ENCODE measurements at places on chromosomes 2 and 18.

DNA sequence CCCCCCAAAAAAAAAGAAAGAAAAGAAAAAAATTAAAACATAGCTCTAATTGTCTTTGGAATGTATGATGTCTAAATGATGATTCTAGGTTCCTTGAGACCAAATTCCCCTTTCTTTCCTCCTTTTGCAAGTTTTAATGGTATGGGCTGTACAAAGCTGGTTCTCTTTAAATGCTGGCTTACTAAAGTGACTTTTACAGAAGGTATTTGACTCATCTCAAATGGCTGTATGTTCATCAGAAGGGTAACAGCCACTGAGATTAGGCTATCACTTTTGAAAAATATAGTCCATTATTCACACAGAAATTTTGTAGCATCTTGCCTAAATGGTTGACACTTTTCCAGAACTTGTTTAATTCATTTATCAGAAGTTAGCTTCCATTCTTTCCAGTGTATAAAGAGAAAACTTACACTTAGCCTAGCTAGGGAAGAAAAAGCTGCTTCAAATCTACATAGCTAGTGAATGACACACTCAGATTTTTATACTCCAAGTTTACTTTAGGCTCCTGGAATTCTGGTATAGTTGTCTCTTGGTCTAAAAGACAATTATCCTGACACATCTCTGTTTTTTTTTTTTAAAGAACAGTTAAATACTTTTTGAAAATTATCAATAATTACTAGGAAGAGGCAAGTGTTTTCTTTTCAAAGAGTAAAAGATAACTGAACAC is 622.6 kb downstream of the LRP1B start:
- DNase-seq, result no peak

DNA sequence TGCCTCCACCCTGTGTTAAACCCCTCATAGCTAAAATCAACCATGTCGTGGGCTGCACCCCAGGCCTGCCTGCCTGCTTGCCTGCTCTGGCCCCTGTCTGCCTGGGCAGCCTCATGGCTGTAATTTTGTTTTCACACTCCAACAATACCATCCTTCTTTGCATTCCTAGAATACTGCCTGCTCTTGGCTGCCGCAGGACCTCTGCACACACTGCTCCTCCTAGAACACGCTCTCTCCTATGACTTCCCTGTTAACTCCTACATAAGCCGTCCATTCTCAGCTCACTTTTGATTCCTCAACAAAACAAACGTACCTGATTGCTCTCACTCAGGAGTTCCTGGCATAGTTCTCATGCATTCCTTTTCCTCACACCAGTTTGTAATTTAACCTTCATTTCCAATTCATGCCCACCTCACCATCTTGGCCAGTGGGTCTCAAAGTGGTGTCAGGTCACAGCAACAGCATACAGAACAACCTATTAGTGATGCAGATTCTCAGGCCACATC is 2.5 kb downstream of the UXS1 start:
- DNase-seq, result no peak

GRCh38 chr18:75405351-75405750 is 22.2 kb downstream of the SMIM21 start:
- no peak for DNase-seq

DNA sequence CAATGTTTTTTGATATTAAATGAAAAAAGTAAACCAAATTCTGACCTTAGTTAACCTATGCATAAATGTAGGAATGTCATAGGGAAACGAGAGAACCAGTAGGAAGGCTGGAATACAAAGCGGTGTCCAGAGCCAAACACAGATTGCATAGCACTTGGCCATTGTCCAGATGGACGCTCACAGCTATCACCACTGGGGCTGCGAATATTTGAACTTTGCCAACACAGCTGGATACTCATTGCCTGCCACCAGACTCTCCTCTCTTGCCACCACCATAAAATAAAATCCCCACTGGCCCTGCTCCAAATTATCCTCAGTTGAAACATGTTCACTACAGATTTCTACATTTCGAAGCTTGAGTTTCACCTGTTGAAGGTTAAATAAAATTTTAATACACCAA is 159.3 kb upstream of the GULP1 start:
- no peak for DNase-seq

GRCh38 chr2:170237572-170238120 is 59.7 kb downstream of the MYO3B start:
- DNase-seq, result no peak

- DNase-seq, result no peak
Measured at GRCh38 chr2:219302412-219302968, 6.7 kb downstream of the PTPRN start.

- no peak for DNase-seq
Measured at GRCh38 chr2:40098786-40099470, 319.9 kb upstream of the THUMPD2 start.

GRCh38 chr2:11560806-11561205 is 27.0 kb downstream of the GREB1 start:
- peak; percentile 27 for DNase-seq

GRCh38 chr18:47246027-47246971 is 5.2 kb downstream of the SKOR2 start:
- DNase-seq, result no peak

DNA sequence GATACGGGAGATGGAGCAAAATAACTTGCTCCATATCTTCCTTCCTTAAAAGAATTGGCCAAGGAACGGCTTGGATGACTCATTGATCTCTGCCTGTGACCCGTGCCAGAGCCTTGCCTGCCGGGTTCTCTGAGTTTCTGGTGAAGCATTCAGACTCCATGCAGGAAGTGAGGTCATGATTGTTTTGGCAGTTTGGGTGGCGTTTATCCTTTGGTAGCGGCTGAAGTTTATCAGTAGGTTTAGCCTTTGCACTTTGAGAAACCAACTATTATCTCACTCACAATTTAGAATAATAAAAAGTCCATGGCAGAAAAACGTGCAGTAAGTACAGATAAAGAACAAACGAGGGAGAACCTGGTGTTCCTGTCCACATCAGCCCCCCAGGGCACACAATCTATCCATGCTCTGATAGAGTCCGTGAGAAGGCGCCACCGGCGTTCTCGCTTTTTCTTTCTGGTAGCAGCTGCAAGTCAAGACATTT is 15.0 kb upstream of the CTAGE1 start:
- peak; percentile 80 for DNase-seq

DNA sequence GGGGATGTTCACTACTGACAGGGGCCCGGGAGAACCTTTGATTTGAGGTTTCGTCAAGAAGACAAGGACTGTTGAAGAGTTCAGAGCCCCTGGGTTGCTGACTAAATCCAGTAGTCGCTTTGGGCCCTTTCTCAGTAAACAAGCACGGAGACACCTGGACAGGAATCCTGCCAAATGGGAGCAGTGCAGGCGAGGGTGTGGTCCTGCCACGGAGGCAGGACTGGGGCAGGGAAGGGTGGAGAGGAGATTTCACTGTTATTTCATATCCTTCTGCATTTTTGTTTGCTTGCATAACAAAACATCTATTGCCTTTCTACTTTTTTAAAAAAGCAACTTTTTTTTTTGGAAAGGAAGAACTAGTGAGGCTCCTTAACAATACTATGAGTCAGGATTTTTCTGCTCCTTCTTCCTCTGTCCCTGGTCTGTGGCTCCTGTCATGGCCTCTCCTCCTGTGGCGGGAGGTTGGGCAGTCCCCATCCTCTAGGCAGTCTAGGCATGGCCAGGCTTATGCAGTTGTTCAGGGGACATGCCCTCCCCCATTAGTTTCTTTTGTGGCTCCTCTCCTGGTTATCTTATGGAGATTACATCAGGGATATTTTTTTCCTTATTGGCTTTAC is 57.7 kb downstream of the ARHGEF4 start:
- DNase-seq, result no peak

DNA sequence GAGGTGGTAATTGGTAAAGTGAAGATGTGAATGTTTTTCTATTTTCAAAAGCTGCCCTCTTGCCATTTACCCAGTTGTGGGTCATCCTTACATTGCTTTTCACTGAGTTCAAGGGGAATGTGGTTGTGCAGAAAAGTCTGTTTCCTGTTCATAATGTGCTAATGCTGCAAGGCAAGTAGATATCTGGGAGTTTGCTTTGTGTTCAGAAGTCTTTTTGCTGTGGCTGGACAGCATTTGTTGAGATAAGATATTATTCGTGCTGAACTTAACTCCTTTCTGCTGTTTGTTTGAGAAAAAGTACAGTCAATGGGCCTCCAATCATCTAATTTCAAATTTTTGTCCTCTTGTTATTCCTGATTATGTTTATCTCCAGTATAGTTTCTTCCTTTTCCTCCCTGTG is 263.2 kb downstream of the LTBP1 start:
- no peak for DNase-seq

DNA sequence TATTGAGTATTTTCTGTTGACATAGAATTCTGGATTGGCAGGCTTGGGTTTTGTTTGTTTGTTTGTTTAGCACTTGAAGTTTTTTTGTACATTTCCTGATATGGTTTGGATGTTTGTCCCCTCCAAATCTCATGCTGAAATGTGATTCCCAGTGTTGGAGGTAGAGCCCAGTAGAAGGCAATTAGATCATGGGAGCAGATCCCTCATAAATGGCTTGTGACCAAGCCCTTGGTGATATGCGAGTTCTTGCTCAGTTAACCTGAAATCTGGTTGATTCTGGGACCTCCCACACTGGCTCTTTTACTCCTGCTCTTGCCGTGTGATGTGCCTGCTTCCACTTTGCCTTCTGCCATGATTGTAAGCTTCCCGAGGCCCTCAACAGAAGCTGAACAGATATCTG is 98.0 kb downstream of the PTPN4 start:
- DNase-seq, result no peak

DNA sequence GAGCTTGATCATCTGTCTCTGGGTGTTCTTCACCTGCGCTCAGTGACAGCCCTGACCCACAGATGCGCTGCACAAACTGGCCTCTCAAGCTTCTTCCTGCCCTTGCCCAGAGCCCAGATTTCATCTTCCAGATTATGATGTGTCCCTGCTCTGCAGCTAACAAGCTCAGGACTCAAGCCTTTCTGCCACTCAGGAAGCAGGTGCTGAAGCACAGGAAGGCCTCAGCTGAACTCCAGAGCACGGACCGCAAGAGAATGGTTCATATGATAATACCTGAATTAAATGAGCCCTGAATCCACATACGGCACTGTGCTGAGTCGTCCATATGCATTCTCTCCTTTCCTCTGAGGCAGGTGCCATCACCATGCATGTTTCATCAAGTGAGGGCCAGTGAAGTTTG is 3.8 kb downstream of the CD207 start:
- DNase-seq, result no peak

DNA sequence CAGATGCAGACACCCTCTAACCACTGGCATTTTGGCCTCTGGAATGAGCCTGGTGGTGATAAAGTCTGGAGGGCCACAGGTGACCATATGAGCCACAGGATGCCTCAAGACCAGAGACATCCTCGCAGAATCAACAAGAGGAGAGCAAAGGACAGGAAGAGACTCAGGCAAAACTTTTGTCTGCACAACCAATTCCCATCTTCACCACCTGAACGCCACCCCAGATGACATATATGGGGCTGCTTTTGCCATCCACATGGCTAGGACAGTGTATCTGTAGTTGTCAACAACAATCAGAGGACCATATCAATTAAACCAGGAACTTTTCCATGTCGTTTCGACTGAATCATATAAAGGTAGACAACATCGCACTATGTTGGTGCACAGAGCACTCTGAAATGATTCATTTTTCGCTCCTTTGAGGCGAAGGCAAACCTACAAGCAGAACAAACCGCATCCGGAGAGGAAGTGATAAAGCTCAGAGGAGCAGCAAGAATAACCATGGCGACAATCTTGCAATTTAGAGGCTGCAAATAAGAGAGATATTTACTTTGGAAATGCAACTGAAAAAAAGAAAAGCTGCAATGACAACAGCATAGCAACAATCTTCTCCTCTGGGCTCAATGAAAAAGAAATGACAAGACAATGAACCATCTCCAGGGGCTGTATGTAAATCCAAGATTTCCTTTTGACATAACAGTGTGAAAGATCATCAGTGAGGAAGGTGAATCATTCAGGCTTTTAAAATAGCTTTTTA is 204.5 kb downstream of the ARL4C start:
- DNase-seq, result no peak

DNA sequence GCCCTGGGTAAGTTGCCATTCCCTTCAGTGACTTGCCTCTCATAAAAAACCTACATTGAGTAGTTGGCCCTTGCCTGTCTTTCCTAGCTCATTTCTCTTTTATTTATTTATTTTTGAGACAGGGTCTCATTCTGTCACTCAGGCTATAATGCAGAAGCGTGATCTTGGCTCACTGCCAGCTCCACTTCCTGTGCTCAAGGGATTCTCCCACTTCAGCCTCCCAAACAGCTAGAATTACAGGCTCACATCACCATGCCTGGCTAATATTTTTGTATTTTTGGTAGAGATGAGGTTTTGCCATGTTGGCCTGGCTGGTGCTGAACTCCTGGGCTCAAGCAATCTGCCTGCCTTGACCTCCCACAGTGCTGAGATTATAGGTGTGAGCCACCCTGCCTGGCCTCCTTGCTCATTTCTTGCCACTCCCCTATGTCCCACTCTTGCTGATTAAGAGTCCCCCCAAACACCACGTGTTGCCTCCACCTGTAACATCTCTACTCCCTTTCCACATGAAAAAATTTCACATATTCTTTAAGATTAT is 12.6 kb downstream of the EVA1A start:
- no peak for DNase-seq

- peak; percentile 29 for DNase-seq
Measured at GRCh38 chr18:62037012-62037742, 144.4 kb upstream of the RNF152 start.

- no peak for DNase-seq
Measured at GRCh38 chr2:120624061-120624737, 111.5 kb upstream of the GLI2 start.

GRCh38 chr2:2758793-2759367 is 427.8 kb upstream of the MYT1L start:
- DNase-seq, result no peak
